T-helper 17 cell (primary cell): ENCODE measurements at places on chromosomes 6 and 20. TPM values are rescaled to one million over a fixed set of nuclear protein-coding genes. Genes with fewer than 3 reads are reported as not detected.
A peak's percentile ranks its signal among the peaks of the same experiment; 100 is the strongest.

DNA sequence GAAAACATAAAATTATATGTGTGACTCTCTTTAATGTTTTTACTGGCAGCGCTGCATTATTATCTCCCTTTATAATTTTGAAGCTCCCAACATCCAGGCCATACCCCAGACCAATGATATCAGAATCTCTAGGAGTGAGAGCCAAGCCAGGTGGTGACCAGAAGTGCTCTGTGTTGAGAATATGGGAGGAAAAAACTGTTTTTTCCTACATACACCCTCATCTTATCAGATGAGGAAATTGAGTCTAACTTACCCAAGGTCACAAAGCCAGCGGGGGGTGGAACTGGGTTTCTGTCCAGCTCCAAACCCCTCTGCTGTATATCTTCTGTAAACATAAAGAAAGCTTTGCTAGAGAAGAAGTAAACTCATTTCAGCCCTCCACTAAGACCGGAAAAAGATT, 42.5 kb downstream of the LY86 start:
- no peak for DNase-seq

DNA sequence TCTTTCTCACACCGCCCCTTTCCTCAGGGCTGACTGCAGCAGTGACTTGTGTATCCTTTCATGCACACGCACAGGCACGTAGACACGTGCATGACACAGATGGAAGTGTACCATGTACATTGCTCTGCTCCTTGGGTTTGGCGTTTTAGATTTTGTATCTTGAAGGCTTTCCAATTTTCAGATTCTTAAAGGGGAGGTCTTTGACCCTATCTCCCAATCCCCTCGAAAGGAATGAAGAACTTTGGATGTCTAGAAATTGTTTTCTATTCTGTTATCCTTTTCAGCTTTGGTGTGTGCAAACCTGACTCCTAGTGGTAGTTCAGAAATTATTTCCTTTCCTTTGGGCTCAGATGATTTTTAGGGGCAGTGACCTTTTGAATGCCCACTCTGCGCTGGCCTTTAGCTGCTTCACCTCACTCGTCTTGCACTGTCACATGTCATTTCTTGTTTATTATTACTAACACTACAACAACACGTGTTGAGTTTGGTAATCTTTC, 63.0 kb downstream of the HIVEP1 start:
- DNase-seq, result no peak

Gene BCAS4
- 8.0 TPM for total RNA-seq

Gene CDC5L
- total RNA-seq, result 17.8 TPM

DNA sequence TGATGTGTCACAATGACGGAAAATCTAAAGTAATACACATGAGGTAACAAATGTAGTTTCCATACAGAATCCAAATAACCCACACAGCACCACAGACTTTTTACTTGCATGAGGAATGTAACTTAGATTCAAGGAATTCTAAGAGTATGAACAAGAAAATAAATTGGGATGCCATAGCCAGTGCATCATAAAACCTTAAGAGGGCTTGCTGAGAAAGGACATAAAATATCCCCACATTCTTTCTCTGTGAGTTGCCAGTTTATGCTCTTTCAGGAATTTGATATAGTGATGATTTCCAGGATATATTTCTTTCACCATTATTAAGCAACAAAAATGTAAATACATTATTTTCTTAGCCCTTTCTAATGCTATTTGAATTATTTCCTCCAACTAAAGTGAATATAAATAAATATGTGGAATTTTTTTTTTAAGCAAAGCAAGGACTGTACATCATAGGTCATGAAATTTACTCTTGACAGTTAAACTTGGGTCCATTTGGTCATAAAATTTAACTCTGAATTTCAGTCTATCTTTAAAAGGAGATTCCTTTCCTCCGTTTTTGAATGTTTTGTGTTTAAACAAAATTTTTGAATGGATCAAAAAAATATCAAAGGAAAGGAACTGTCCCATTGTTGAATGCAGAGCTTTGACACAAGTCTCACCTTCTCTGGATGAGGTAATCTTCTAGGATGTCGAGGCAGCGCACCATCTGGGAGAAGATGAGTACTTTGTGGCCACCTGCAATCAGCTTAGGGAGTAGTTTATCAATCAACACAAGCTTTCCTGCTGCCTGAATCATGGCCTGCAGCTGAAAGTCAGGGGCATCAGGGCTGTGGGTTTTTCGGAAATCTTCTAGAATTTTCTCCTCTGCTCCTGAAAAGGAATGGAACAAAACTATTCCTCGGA, 116.3 kb upstream of the EMILIN3 start:
- DNase-seq, result no peak

DNA sequence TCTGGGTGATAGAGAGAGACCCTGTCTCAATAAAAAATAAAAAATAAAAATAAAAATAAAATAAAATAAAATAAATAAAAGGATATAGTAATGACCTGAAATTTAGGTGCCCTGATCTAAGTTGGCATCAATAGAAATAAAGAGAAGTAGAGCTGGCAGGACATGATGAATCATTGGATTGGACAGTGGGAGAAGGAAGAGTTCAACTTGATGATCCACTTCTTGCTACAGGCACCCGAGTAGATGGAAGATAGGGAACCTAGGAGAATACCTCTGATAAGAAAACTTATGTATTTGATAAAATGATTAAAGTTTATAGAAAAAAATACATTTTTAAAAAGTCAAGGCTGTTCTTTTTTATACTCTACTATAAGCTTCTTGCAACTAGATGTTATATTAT, 79.0 kb downstream of the ADTRP start:
- DNase-seq, result no peak

GRCh38 chr6:134454794-134455193, 136.9 kb upstream of the SGK1 start:
- no peak for DNase-seq

DNA sequence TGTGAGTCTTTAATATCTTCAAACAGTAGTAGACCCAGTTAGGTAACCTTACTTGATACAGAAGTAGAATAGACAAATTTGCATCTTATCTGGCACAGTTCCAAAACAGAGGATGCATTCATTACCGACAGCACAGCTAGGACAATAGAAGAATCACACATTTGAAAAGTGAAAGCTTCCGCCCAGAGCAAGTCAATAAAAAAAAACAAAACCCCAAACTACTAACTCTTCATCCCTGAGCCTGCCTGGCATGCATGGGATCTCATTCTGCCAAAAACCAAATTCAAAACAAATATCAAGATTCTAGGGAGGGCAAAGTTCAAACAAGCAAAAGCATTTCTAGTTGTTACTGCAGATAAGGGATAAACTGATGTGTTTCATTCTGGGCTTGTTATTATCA, 235.4 kb downstream of the BTBD9 start:
- no peak for DNase-seq

Gene RIMS1
- not detected for total RNA-seq

DNA sequence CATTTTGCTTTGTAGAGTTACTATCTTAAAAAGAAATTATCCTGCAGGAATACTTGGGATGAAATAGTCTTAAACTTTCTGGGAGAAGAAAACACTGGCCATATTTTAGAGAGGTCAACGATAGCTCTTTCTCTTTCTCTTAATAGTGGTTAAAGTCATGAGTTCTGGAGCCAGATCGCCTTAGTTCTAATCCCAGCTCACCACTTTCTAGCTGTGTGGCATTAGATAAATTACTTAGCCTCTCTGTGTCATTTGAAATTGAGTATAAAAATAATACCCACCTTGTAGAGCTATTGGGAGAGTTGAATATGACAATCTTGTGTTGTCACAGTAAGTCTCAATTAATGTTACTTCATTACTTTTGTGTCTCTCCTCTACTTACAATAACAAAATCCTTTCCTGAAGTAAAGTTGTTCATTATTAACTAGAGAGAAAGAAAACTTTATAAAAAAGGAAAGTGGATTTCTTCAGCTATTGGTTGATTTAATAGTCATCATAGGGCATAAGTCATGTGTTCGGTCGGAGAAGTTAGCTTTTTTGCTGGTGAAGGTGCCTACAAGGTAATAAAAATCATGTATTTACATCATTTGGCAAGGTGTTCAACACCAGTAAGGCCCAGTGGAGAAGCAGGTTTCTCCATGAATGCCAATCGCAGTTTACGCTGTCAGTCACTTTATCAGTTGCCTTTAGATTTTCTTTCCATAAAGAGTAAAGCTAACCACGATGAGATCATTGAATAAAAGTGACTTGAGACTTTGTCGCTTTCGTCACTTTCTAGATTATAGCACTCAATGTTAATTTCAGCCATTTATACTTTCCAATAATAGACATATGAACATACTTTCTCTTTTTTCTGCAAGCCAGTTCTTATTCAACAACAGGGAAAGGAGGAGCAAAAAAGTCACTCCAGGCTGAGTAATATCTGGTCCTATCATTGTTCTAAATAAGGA, 2.0 kb downstream of the NEDD9 start:
- DNase-seq, result no peak

Gene VGLL2
- not detected for total RNA-seq

GRCh38 chr6:166435574-166435973, 52.8 kb upstream of the MPC1 start:
- DNase-seq, result no peak

- peak; percentile 42 for DNase-seq
Measured at GRCh38 chr6:3750317-3751076, 1.0 kb downstream of the PXDC1 start.

Gene F13A1
- total RNA-seq, result 8.5 TPM

- no peak for DNase-seq
Measured at GRCh38 chr20:36018208-36018988, 50.0 kb downstream of the CNBD2 start.

- no peak for DNase-seq
Measured at GRCh38 chr6:157374889-157375443, 6.0 kb upstream of the ZDHHC14 start.

DNA sequence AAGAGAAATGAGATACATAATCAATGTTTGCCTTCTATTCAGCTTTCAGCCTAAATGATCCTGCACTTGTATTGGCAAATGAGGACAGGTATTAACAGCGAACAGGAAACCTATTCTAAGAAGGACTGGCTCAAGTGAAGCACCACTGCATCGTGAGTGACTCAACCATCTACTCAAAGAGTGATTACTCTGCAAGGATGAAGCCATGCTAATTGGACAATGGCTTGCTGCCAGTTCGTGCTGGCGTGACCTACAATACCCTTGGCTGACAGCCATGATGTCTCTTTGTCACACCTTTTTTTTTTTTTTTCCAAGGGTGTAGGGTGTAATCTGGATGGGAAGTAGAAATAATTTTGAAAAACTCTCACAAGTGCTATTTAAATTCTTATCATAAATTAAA, 104.9 kb downstream of the GJA10 start:
- no peak for DNase-seq

GRCh38 chr20:62786157-62786556, 10.1 kb upstream of the MRGBP start:
- no peak for DNase-seq

DNA sequence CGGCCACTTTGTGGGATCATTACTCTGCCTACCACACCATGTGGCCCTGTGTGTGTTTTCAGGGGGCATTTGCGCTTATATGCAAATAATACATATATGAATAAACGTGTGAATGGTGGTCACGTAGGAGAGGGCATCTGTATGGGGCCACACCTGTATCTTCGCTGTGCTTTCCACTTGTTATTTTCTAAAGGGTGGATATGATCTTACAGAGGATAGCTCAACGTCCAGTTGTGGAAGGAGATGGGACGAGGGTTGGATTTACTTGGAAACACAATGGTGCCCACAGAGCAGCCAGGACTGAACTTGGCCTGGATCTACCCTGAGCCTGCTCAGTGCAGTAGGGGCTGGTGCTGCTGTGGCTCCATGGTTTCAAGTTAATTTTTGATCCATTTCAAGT, 93.3 kb downstream of the YTHDF1 start:
- DNase-seq, result no peak

DNA sequence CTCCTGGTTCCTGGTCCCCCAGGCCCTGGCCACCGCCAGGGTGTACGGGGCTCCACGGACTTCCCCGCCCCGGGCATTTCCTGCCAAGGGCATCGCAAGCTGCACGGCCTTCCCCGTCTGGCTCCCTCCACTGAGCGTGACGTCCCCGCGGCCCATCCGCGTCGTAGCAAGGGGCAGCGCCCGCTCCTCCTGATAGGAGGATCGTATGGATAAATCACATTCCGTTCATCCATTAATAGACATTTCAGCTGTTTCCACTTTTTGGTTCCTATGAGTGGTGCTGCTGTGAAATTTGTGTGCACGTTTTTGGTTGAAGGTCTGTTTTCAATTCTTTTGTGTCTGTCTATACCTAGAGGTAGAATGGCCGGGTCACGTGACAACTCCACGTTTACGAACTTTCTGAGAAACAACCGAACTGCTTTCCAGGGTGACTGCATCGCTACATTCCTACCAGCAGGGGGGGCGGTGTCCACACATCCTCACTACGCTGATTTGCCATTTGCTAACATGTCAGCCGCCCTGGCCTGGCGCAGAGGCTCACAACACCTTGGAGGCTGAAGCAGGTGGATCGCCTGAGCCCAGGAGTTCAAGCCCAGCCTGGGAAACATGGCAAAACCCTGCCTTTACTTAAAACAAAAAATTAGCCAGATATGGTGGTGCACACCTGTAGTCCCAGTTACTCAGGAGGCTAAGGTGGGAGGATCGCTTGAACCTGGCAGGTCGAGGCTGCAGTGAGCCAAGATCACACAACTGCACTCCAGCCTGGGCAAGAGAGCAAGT, 37.7 kb downstream of the KCNQ2 start:
- peak; percentile 39 for DNase-seq

GRCh38 chr20:14790771-14791620, 453.6 kb upstream of the FLRT3 start:
- no peak for DNase-seq
